ENCODE measurements at places on chromosomes 3 and 15.

DNA sequence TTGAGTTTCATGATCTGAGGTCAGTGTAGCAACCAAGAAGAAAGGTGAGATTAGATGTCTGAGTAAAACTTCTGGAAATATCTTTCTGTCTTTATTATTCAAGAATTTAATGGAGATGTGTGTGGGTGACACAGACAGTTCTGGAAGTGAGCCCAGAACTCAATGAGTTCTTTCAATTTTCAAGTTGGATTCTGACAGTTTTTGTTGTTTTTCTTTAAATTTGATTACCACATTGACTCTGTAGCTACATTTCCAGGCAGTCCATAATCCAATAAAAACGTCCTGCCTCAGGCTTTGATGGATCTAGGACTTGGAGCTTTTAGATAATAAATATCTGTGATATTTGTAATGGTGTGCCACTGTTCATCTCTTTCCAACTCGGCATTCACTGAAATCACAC lies 3.9 kb upstream of the PARP14 start:
- DNase-seq: no peak

DNA sequence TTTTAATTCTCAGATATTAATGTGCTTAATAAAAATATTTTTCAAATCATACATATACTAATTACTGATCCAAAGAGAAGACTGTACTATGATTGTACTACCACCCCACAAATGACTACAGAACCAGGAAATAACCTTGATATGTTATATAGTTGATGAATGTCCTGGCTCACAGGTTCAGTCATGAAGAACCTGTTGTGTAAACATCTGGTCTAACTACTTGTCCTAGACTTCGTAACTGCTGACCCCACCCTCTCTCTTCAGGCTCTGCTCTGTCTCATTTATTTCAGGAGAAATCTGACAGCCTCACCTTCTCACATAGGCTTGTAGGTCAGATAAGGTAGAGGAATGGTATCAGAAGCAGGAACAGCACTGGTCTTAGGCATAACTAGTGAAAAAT lies 14.7 kb upstream of the CSTA start:
- DNase-seq: no peak

DNA sequence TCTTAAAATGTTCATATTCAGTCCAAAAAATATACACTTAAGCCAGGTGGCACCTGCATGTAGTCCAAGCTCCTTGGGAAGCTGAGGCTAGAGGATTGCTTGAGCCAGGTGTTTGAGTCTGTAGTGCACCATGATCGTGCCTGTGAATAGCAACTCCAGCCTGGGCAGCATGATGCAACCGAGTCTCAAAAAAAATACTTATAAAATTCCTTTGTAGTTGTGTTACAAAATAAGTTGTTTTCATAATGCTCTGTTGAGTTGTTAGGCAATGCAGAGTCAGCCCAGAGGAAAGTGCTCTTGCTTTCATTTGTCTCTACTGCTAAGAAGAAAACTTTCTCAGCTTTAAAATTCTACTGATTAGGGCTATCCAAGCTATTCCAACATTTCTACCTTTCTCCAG lies 442.8 kb upstream of the ARRDC4 start:
- no peak for DNase-seq

GRCh38 chr3:120454076-120454689 lies 3.4 kb upstream of the FSTL1 start:
- DNase-seq: no peak

DNA sequence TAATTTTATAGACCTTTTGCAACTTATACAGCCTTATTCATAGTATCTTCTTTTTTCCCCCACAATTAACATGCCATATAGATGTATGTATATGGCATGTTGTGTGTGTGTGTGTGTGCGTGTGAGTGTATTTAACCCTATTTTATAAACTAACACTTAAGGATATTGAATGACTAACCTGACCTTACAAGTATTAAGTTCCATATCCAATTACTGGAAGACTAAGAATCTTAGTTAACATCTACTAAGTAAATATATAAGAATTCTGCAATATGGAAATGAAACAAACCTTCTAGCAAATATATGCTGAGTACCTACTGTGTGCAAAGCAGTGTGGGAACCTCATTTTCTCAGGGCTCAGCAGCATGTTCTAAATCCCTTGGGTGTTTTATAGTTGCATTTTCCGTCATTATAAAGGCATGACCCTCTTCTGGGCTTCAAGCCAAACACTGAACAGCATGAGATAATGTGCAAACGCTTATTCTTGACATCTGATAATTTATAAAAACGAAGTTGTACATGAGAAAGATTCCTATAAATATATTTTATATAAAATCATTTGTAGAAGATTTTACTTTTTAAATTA lies 105.5 kb downstream of the NLGN1 start:
- no peak for DNase-seq

- no peak for DNase-seq
Observed at GRCh38 chr3:14787630-14788029, 31.1 kb upstream of the FGD5 start.

GRCh38 chr3:154792828-154793227 lies 287.3 kb upstream of the MME start:
- no peak for DNase-seq

DNA sequence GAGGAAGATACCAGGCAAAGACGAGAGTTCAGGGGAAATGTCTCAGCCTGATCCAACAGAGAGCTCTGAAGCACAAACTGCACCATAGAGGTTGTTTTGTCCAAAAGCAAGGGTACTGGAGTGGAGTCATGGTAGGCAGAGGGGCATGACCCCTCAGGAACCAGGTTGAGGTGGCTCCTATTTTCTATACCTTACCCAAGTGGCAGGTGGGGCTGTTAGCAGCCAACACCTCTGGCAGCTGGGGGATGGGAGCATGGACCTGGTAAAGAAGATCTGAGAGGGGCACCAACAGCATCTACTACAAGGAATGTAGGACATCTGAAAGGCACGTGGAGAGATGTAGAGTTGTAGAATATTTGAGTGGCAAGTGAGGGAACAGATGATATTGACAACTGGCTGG lies 85.2 kb downstream of the GAP43 start:
- no peak for DNase-seq

DNA sequence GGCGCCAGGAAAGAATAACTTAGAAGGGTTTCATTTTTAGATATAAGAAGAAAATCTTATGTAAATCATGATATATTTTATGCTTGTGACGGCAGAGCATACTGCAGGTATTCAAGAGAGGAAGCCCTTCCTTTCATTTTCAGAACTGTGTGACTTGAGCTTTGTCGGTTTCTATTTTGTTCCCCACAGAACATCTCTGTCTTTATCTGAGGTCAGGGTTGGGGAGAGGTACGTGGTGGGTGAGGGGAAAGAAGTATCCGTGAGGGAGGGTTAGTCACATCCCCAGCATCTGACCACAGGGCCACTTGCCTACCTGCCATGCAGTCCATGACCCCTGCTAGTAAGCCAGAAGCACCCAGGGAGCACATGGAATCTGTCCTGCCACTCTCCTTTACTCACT lies 126.5 kb downstream of the DGKG start:
- DNase-seq: no peak

GRCh38 chr3:105970283-105970682 lies 101.5 kb upstream of the CBLB start:
- DNase-seq: no peak

GRCh38 chr3:52721002-52721729 lies 15.3 kb downstream of the SPCS1 start:
- no peak for DNase-seq

GRCh38 chr15:101510212-101511197 lies 21.0 kb upstream of the PCSK6 start:
- DNase-seq: no peak

GRCh38 chr3:106913966-106914365 lies 463.3 kb upstream of the CCDC54 start:
- DNase-seq: no peak

GRCh38 chr3:149221783-149222517 lies at the start of gene CP:
CP (minus strand) TSS chr3:149221829; CDS start chr3:149221792, 37 bp downstream.
- no peak for DNase-seq
